Activated CD4-positive, alpha-beta T cell treated with anti-CD3 and anti-CD28 coated beads for 24 hours (primary cell): ENCODE measurements at places on chromosomes 1 and 21.

- no peak for DNase-seq
Observed at GRCh38 chr1:8431019-8431418, 113.1 kb downstream of the SLC45A1 start.

DNA sequence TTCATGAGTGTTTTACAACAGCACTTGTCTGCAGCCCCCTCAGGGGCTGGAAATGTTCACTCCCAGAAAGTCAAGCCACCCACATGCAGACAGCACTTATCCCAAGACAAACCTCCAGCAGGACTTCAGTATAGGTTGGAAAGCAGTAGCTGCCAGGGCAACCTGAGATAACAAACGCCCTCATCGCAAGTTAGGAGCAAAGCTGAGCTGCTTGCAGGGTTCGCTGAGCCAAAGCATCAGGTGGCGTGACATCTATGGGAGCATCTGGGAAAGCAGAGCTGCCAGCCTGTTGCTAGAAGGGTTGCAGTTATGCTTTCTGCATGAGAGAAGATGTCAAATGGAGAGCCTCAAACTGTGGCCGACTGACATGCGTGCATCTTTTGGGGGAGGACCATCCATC is 4.2 kb upstream of the STXBP3 start:
- no peak for DNase-seq

DNA sequence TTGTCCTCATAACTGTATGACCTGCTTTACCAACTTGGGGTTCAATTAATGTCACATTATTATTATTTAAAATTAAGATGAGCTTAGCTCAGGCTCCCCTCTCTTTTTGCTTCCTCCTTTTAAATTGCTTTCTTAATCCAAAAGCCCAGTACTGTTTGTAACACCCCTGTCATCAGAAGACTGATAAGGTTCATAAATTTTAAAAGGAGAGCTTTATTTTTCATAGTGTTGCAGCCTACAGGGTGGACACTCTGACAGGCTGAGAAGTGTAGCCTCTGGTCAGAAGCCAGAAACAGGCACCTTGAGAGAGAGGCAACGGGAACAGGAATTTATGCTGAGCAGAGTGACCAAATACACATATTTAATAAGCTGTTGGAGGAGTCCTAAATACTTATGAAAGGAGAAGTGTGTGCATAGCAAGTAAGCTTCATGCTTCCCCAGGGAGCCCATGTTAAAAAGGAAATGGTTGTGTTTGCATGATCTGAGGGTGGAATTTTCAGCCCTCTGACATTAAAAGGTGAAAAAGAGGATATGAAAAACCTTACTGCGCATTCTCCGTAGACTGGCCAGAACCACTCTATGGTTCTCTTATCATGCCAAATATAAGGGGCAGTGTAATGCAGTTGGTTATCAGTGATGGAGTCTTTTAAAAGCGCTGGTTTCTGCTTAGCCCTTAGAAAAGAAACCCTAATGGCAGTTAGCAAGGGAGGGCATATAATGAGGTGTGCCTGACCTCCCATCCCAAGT is 30.5 kb upstream of the FGGY start:
- DNase-seq, result no peak

DNA sequence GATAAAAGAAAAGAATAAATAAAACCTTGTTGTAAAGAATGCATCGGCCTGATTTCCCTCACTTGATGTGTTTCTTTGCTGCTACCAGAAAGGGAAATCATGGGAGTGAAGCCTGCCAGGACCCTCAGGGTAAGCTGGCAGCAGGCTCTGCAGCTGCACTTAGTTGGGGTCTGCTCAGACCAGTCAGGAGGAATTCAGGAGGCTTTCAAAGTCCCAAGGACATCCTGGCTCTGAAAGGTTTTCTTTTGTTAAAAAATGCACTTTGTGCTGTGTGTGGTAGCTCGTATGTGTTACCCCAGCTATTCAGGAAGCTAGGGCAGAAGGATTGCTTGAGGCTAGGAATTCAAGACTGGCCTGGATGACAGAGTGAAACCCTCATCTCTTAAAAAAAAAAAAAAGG is 254.8 kb downstream of the ZNF648 start:
- DNase-seq, result no peak

DNA sequence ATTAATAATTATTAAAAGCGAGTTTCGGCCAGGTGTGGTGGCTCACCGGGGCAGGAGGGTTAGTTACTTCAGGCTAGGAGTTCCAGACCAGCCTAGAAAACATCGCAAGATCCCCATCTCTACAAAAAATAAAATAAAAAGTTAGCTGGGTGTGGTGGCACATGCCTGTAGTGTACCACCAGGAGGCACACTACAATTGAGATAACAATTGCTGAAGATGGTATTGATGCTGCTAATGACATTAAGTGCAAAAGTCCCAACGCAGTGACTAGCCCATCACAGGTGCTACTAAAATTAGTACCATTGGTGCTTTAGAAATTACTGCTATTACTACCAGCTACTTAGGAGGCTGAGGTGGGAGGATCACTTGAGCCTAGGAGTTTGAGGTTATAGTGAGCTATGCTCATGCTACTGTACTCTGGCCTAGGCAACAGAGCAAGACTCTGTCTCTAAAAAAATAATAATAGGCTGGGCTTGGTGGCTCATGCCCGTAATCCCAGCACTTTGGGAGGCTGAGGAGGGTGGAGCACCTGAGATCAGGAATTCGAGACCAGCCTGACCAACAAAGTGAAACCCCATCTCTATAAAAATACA is 156.6 kb downstream of the GREM2 start:
- no peak for DNase-seq

DNA sequence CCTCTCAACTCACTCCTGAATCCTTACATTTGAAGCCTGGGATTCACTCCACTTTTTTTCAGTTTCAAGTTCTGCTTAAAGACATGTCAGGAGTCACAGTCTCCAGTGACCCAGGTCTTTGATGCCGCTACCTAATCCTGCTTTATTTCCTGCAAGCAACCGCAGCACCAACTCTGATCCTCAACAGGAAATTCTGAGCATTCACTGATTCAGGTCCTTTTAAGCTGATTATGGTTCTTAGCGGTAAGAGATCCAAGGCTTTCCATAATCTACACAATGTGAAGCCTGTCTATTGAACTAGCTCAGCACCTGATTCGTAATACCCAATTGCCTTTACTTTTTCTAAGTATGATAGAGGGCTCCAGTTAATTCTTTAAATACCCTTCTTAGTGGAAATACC is 43.7 kb upstream of the PIGC start:
- no peak for DNase-seq

GRCh38 chr1:203380420-203381150 is 29.7 kb upstream of the FMOD start:
- no peak for DNase-seq

DNA sequence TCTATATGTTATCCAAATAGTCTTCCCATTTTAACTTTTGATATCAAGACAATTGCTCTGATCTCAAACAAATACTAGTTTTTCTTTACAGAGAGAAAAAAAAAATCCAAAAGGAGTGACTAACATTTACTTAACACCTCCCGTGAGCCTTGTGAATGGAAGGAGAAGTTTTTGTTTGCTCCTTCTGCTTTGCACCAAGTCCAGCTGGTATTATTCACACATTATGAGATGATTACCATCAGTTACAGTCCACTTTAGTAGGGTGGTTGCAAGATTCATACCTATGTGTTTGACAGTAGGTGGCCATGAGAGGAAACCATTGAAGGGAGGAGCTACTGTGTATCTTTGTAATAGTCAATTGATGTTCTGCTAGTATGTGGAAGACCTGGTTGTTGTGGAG is 443.4 kb upstream of the ZP4 start:
- no peak for DNase-seq

DNA sequence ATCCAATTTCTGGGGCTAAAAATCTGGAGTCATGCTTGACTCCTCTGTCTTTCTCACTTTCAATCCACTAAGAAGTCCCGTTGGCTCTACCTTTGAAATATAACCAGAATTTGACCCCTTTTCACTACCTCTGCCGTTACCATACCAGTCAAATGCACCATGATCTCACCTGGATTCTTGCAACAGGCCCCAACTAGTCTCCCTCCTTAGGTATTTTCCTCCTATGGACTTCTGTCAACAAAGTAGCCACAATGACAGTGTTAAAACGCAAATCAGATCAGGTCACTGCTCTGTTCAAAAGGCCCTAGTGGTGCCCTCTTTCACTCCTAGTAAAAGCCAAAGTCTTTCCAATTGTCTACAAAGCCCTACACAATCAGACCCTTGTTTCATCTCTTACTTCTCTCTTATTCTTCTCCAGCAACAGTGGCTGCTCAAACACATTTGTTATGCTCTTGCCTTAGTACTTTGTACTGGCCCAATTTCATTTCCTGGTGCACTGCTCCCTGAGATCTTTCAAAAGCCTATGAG is 35.7 kb upstream of the AGL start:
- DNase-seq, result no peak

DNA sequence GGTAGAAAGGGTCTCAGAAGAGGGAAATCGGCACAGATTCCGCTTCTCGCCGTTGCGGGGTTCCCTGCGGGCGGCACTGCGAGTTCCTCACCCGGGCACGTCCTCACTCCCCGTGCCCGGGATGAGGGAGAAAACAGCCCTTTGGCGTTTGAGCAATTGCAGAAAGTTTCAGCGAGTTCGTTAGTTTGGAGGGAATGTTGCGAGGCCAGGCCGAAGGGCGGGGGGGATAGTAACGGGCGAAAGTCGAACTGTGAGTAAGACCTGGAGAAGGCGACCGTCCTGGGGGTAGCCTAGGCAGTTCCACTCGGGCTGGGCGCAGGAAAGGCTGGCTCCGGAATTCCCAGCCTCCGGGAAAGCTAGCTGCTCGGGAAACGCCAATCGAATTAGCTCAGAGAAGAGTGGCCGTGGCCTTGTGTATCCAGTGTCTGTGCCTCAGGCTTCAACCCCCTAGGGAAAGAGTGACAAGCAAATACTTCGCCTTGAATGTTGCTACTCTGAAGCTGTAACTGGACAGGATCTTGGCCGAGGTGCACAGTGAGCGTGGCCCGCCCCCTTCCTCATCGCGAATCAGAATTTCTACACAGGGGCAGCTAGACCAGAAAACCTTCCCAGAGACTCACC is 787 bp downstream of the PTGFR start:
- no peak for DNase-seq

DNA sequence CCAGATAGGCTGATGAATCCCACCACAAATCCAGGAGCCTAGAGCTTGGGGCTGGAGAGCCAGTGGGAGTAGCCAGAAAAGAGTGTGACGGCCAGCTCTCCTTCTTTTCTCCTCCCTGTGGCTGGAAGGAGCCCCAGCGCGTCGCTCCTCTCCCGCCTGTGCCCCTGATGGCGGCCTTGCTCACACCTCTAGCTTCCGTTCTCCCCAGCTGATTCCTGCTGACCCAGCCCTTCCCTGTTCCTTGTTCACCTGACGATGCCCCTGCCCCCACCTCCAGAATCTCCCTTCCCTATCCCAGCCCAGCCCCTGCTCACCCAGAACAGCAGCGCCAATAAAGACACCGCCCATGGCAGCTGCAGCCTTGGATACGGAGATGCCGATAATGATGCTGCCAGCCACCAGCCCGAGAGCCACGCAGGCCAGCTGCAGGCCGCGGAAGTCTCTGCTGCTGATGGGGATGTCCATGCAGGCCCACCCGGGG is 656 bp downstream of the KNCN start:
- DNase-seq, result no peak

DNA sequence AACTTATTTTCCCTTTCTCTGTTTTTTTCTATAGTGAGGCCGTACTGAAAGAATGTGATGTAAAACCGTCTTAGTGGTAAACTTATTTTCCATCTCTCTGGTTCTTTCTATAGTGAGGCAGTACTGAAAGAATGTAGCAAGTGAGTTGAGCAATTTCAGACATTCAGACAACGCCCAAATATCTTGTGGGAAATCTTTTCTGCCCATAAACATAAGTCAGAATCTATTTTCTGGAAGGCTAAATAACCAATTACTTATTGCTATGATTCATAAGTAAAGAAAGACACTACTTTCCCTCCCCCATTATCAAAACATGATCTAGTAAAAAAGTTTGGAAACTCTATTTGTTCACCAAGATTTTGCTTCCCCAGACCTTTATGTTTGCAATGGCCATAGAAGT is 18.8 kb upstream of the SCCPDH start:
- DNase-seq, result no peak

DNA sequence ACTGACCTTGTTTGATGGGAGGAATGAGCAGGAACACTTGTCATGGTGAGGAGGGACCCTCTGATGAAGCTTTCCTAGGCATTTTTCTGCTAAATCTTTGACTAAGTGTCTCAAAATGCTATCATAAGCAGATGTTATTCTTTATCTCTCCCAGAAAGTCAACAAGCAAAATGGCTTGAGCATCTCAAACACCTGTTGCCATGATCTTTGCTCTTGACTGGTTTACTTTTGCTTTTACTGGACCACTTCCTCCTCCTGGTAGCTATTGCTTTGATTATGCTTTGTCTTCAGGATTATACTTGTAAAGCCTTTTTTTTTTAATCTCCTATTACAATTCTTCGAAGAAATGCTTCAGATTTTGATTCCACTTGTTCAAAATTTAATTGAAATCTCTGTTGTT is 157.4 kb downstream of the GPR52 start:
- DNase-seq, result no peak

- no peak for DNase-seq
Observed at GRCh38 chr1:99227056-99227897, 37.0 kb upstream of the PLPPR4 start.

- DNase-seq, result no peak
Observed at GRCh38 chr1:244992833-244993232, 128.5 kb upstream of the HNRNPU start.

- DNase-seq, result no peak
Observed at GRCh38 chr21:18387994-18388393, 15.6 kb downstream of the TMPRSS15 start.

DNA sequence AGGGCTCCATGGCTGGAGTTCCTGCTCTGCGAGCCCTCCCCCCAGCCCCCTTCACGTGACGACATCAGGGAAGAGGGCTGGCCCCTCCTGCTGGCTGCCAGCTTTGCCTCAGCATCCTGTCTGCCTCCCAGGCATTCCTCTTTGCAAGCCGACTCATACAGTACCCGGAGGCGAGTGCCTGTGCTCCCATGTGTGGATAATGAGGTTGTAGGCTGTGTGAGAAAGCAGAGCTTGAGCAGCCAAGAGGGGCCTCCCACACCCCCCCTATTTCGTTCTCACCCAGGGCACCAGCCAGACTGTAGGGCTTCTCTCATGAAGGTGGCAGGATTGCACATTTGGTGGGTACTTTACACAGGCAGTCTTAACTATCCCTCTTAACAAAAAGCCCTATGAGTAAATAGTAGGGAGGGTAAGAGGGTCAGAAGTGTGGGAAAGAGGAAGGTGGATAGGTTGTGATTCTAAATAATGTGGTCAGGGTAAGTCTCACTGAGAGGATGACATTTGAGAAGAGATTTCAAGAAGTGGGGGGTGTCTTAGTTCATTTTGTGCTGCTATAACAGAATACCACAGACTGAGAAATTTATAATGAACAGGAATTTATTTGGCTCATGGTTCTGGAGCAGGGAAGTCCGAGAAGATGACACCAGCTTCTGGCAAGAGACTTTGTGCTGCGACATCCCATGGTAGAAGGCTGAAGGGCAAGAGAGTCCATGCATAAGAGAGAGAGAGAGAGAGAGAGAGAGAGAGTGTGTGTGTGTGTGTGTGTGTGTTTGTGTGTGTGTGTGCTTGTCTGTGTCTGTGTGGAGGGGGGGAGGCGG is 113.5 kb downstream of the OMA1 start:
- no peak for DNase-seq

- no peak for DNase-seq
Observed at GRCh38 chr1:204321051-204321450, 38.7 kb downstream of the PLEKHA6 start.

- no peak for DNase-seq
Observed at GRCh38 chr1:206839857-206840256, 25.6 kb upstream of the IL20 start.

GRCh38 chr21:33355996-33356395 is 31.2 kb downstream of the IFNAR1 start:
- DNase-seq, result no peak
